Activated CD8-positive, alpha-beta T cell treated with anti-CD3 and anti-CD28 coated beads for 36 hours (primary cell): ENCODE measurements at places on chromosomes 3 and 15.

DNA sequence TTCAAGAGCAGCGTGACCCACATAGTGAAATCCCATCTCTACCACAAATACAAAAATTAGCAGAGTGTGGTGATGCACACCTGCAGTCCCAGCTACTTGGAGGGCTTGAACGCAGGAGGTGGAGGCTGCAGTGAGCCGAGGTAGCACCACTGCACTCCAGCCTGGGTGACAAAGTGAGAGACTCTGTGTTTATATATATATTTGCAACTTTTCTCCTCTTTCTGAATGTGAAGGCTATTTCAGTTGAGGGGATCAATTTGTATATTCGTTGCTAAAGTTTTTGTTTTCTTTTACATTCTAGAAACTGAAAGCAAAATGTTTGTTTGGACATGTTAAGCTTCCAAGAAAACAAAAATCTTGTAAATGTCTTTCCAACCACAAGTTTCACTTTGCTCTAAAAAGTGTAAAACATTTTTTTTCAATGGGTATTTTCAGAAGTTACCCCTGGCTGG is 29.8 kb upstream of the FAM98B start:
- no peak for DNase-seq

DNA sequence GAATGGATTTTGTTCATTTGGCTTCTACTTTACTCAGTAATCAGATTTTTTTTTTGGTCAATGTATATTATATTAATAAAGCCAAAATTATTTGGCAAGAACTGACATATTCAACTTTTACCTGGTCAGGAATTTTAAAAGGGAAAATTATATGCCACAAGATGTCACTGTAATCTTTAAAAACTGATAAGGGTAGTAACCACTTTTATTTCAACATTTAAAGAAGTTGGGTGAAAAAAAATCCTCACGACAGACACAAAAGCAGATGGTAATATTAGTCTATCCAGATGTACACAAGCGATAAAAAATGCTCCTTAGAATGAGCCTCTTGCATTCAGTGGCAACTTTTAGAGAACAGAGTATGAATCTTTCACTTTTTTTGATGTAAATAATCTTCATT is 101.9 kb downstream of the SERPINI1 start:
- DNase-seq, result no peak

GRCh38 chr3:7621651-7622050 is 760.7 kb downstream of the GRM7 start:
- DNase-seq, result no peak

DNA sequence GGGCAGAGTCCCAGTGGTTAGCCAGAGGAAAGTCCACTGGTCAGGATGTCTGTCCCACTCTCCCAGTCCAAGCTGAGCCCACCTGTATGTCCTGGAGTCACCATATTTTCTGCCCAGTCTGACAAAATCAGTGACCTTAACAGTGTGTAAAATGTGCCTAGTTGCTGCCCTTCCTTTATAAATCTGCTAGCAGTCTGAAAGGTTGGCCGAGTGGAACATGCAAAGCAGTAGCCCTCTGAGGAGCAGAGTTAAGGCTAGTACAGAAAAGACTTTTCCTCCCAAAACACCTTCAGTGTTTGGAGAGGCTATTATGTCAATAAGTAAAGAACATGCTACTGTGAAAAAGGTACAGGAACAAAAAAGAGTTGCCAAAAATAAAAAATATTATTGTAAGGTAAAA is 15.3 kb downstream of the TTC21A start:
- no peak for DNase-seq

- no peak for DNase-seq
Measured at GRCh38 chr15:57510647-57511046, 81.1 kb upstream of the MYZAP start.

DNA sequence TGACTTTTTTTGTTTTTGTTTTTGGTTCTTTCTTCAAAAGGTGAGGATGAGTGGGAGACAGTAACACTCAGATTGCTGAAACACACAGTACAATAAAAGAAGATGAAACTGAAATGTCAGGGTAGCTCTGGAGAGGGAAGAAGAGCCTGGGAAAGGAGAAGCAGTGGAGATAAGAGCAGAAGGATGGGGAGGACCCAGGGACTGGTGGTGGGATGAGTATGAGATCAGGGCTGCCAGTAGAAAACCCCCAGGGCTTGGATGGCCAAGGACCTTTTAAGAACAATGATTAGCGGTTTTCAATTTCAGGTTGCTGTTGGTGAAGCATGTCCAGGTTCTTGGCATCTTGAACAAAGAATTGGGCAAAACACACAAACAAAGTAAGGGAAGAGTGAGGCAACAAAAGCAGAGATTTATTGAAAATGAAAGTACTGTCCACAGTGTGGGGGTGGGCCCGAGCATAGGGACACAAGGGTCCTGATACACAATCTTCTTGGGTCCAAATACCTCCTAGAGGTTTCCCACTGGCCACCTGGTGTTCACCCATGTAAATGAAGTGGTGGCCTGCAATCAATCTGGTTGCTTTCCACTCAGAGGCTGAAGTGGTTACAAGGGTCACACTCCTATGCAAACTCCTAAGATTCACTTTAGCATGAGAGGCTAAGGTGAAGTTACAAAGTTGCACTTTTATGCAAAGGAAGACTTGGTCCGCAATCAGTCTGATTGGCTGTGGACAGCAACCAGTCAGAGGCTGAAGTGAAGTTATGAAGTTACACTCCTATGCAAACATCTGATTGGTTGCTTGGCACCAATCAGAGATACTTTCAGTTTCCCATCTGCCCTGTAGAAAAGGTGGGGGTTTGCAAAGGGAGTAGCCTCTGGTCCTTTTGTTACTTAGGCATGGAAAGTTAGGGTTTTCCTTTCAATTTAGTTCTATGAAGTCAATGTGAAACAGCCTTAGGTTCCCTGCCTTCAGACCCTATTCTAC is 26.1 kb upstream of the MFSD1 start:
- DNase-seq, result no peak
